Adipocyte (in vitro differentiated cells): ENCODE measurements at places on chromosomes 6 and 20.

GRCh38 chr6:30814146-30815040, 69.9 kb upstream of the DDR1 start:
- DNase-seq, result peak; percentile 67

- DNase-seq, result peak; percentile 22
These were observed 49.3 kb downstream of the PHIP start for GRCh38 chr6:79028641-79029314.

- no peak for DNase-seq
These were observed 1592.6 kb downstream of the GRIK2 start for GRCh38 chr6:102986086-102986485.

DNA sequence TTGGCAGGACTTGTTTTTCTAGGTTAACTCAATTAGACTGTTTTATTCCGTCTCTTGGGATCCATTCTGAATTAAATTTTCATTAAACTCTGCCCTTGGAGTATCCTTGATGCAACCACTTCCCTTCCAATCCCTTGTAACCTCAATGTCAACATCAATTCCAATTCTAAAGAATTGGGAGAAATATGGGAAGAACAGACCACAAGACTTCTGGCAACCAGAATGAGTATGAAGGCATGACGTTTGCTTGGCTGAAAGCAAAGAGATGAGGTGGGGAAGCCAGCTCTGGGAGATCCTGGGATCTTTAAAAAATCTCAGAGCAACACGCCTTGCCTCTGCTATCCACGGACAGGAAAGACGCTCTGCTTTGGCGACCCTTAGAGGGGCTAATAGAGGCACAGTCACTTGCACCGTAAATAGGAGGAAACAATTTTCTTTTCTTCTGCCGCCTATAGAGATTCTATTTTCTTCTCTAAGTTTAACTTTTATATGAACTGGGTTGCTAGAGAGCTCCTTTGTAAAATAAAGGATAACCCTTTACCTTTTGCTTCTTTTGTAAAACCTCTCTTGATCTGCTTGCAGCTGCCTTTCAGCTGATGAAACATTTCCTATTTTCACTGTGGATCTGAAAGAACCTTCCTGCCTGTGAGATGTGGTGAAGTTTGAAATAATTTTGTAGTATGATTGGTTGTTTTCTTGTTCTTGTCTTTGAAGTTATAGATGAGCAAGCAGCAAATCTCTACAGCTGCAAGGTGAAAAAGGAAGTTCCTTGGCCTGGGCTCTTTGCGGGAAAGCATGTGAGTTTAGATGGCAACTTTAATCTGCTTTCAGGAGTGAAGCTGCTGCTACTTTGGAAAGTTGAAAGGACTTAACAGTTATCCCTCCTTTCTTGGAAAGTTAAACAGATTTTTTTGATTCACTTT, at the start of gene ASIP:
ASIP (plus strand) TSS at position 731 of the 923 bp plus-strand sequence. CDS start 18,952 bp downstream, outside the sequence.
- DNase-seq, result no peak

GRCh38 chr20:49556621-49557020, 11.3 kb downstream of the PTGIS start:
- no peak for DNase-seq

DNA sequence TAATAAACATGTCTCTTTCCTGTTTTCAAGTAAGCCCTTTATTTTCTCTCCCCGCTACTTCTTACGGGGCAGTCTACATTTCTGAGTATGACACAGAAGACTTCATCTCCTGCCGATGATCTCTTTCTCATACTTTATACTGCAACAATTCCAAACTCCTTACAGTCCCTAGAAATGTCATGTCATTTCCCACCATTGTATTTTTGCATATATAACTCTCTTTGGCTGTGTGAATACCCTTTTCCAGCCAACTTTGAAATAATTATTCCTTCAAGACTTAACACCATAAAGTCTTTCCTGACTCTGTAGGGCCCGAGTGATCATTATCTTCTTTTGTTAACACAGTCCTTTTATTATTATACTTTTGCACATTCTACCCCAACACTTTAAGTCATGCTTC, 72.1 kb downstream of the SHPRH start:
- no peak for DNase-seq

DNA sequence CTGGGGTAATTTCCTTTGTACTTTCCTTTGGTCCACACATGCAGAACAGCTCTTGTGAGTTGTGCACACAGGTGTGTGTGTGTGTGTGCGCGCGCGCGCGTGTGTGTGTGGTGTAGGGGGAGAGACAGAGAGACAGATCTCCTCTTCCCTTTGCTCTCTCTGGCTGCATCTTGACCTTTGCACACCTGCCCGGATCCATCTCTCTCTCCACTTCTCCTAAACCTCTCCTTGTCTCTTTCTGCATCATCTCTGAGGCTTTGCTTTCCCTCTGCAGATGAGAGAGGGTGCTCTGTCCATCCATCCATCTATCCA, 67.0 kb downstream of the SRC start:
- no peak for DNase-seq

DNA sequence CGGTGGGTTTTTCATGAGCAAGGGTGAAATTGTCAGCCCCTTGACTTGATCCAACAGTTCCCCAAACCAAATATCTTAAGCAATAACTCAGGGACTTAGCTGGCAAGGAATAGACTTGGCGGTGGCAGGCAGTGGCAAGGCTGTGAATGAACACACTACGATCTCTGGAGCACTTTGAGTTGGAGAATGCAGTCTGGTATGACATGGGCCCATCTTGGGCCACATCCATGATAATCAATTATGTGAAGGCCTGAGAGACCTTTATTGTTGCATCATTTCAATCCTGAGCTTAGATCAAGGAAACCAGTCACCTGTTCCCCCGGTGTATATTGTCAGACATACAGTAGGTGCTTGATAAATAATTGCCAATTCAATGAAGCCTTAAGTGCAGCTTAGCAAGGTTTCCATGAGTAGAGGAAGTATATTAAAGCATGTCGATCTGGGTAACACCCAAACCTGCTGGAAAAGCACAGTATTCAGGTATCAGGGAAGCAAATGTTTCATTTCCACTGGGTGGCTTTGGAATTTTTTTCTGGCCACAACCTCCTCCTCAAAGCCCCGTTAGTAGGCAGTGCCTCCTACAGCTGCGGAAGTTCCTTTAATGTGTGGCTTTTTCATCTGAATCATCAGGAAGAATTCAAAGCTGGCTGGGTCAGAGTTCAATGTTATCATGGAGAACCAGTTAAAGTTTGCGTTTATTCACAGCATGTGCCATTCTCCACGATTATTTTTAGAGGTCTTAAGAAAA, 10.2 kb downstream of the CASS4 start:
- DNase-seq, result peak; percentile 63

DNA sequence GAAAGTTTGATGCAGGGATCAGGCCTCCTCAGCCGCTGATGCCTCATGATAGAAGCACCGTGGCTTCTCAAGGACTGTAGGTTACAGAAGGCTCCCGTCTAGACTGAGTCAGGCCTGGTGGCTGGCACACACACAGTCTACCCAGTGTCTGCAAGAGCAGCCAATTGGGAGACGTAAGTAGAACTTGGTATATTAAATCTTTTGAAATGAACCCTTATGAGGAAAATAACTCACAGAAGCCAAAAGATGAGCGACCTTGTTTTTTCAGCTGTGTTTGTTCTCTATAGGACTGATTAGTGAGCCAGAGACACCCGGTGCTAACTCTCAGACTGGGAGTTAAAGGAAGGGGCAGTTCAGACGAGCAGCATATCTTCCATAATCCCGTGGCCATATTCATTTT, 5.9 kb upstream of the PDE10A start:
- no peak for DNase-seq

GRCh38 chr6:27205375-27206278, 41.9 kb upstream of the PRSS16 start:
- DNase-seq, result peak; percentile 20

DNA sequence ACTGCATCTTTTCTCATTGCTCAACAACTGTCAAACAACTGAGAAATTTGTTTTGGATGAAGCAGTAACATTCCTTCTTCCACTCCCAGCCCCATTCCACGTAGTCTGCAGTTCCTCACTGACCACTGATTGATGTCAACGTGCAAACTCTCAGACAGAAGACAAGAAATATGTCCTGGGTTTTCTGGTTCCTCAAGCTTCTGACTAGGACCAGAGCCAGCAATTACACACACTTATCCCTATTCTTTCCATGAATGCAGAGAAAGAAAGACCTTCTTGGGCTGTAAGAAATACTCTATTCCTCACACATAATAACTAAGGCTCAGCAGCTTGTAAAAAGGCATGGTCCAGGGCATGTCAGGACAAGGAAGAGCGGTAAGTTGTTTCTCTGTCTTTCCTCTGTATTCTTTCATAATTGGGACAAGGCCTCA, 790.1 kb upstream of the SLC35B3 start:
- peak; percentile 92 for DNase-seq

DNA sequence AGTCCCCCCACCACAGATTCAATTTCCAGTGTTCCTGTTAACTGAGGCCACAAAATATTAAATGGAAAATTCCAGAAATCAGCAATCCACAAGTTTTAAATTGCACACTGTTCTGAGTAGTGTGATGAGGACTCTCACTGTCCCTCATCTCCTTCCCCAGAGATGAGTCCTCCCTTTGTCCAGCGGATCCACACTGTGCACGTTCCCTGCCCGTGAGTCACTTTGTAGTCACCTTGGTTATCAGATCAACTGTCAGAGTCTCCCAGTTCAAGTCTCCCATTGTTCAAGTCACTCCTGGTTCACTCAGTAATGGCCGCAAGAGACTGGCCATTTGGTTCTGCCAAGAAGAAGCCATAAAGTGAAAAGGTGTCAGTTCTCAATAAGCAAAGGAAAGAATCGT, 168.6 kb upstream of the AFDN start:
- DNase-seq, result no peak

DNA sequence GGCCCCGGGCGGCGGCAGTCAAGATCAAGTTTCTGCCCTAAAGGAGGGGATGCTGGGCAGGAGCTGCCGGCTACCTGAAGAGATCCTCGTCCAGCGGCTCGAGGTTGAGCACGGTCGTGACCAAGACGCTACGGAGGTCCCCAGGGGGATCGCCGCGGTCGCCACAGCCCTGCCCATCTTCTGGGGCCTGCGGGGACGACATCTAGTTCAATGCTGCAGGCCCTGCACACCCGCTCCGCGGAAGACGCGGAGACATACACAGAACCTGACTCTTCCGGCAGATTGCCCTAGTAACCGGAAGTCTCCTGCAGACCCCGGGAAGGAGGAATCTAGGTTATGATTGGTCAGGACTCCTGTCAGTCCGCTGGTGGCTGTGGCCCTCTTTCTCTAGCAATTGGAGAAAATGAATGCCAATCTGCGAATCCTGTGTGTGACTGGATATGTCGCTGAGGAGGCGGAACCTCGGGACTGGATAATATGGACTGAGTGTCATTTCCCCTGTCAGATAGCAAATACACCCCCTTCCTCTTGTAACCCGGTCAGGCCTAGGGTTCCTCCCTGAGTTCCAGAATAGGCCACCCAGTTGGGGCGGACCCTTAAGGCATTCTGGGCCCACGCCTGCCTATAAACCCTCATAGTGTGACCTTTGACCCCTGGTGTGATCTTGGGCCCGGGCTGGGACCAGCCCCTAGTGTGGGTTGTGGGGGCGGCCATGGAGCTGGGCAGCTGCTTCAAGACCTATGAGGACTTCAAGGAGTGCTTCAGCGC, at the start of the genes ACOT8 and ZSWIM3:
ACOT8 (minus strand) TSS at position 279 of the 768 bp plus-strand sequence; CDS start at position 202, 77 bp downstream.
ZSWIM3 (plus strand) TSS at position 501 of the 768 bp plus-strand sequence; CDS start at position 713, 212 bp downstream.
- peak; percentile 100 for DNase-seq

- no peak for DNase-seq
These were observed 592.7 kb upstream of the POU3F2 start for GRCh38 chr6:98241630-98242029.

DNA sequence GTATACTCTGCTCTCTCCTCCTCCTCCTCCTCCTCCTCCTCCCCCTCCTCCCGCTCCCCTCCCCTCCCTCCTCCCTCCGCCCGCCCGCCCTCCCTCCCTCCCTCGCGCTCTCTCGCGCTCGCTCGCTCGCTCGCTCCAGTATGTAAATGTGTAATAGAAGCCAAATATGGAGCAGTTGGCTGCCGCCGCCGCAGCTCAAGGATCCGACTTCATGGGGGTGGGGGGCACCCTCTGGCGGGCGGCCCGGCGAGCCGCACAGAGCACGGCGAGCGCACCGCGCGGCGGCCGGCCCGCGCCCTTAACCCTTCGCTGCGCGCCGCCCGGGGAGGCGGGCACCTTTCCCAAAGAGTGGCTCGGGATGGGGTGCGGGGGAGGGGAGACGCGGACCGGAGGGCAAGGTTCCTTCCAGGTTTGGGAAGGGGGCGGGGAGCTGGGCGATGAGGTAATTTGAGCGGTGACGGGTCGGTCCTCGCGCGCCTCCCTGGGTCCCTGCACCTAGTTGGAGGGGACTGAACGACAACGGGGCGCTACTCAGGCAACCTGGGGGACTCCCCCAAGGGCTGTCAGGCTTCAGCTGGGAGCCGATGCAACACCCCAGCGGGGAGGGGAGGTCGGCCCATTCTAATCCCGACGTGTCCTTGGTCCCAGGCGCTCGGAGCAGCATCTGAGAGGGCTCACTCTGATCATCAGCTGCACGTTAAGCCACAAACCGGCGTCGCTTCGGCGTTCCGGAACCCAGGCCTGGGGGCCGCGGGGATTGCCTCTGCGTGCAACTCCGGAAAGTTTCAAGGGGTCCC, 409 bp upstream of the ATXN1 start:
- DNase-seq, result peak; percentile 95

GRCh38 chr6:114064862-114065261, 93.9 kb upstream of the HDAC2 start:
- no peak for DNase-seq

DNA sequence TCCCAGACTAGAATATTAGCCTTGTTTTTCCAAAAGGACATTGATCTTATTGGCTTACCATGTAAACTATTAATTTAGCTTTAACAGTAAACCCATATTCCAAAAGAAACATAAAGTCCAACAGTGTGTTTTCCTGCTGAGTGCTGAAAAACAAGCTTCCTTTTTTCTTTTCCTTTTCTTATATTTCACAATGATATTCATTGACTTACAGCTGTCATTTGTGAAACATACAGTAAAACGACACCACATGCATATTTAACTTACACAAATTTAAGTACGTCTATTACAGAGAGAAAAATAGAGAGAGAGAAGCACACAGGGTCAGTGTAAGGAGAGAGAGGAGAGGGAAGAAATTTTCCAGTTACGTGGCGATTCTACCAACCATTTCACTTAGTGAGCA, 543.9 kb upstream of the JARID2 start:
- no peak for DNase-seq

GRCh38 chr20:23776067-23776771, 25.5 kb upstream of the CST1 start:
- DNase-seq, result peak; percentile 5

- no peak for DNase-seq
These were observed 4.7 kb downstream of the SAPCD1 start for GRCh38 chr6:31767096-31767645.

GRCh38 chr6:112337209-112337638, 9.9 kb upstream of the RFPL4B start:
- DNase-seq, result peak; percentile 81

GRCh38 chr6:130625825-130626527, 201.2 kb upstream of the SMLR1 start:
- peak; percentile 79 for DNase-seq

DNA sequence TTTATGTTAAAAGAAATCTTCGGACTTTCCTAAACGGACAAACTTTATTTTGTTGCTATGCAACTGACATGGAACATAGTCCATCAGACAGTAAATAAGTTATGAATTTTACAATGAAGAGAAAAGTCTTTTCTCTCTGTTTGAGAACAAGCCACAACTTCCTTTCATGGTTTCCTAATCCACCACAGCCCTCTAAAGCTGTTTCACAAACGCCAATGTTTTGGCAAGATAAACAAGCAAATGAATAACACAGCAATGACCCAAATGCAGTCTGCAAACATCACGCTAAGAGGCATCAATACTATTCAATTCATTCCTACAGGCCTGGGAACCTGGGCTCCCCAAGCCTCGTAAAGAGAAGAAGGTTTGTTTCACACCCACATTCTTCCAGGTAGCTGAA, 60.4 kb downstream of the HAO1 start:
- DNase-seq, result peak; percentile 69
